ENCODE measurements at places on chromosomes 6 and 20.
A peak's percentile ranks its signal among the peaks of the same experiment; 100 is the strongest.

- H3K27me3 ChIP-seq, result no peaks in the 10 kb centered on the region
- no peaks in the 10 kb centered on the region for H3K36me3 ChIP-seq
- peaks cover 10% of the 10 kb centered on the region for H3K4me1 ChIP-seq
These were observed 2.8 kb downstream of the TNFRSF21 start for GRCh38 chr6:47306887-47307286.

GRCh38 chr6:44425951-44426350, 38.4 kb downstream of the CDC5L start:
- H3K27ac ChIP-seq, result no peak overlapping the region
- peaks cover 4% of the 10 kb centered on the region for H3K4me1 ChIP-seq
- no peak overlapping the region for H3K4me3 ChIP-seq
- H3K27me3 ChIP-seq, result no peaks in the 10 kb centered on the region

DNA sequence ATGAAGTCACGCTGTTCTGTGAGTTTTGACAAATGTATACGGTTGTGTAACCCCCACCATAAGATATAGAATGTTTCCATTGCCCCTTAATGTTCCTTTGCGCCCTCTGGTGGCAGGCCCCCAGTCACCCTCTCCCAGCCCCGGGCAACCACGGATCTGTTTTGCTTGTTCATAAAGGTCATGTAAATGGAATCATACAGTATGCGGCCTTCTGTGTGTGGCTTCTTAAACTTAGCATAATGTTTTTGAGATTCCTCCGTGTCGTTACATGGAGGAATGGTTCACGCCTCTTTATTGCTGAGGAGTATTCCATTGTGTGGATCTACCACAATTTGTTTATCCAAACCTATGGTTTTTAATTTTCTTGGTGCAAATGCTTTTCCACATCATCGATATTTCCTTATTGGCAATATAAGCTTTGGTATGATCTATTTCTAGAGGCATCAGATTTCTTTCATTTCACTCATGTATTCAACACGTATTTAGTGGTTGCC, 28.4 kb downstream of the LYRM2 start:
- no peaks in the 10 kb centered on the region for H3K4me1 ChIP-seq
- no peaks in the 10 kb centered on the region for H3K36me3 ChIP-seq
- H3K27me3 ChIP-seq, result no peaks in the 10 kb centered on the region
- DNase-seq, result no peak
- no peak overlapping the region for H3K27ac ChIP-seq
- H3K4me3 ChIP-seq, result no peak overlapping the region

- DNase-seq, result no peak
- no peak overlapping the region for H3K4me3 ChIP-seq
- H3K27ac ChIP-seq, result peak overlapping the region; percentile 9
- peaks cover 43% of the 10 kb centered on the region for H3K4me1 ChIP-seq
These were observed 23.0 kb upstream of the NFATC2 start for GRCh38 chr20:51565298-51566144.

DNA sequence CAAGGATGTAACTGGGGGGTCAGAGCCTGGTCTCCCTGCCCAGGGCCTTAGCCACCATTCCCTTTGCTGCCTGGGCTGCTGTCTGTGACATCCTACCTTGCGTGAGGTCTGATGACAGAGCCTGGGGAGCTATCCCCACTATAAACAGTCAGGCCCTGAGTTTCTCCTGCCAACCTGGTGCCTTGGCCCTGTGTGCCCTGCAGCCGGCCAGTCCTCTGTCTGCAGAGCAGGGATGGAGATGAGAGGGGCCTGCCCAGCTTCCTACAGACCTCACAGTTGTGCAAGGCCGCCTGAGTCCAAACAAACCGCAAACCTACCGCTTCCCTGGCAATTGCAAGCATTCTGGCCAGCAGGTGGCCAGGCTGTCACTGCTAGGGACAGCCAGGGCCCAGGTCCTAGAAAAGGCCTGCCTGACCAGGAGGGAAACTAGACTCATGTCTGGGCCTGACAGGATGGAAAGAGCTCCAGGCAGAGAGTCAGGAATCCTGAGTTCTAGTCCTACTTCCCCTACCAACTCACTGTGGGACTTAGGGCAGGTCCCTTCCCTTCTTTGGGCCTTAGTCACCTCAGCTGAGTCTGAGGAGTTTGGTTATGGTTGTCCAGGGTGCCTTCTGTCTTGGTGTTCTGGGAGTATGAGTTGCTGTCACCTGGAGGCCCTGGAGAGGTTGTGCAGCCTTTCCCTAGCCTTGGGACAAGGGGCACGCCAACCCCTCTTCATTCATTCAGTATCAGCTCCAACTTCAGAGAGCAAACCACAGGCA, 86.2 kb downstream of the VEGFA start:
- no peaks in the 10 kb centered on the region for H3K36me3 ChIP-seq
- H3K27ac ChIP-seq, result no peak overlapping the region
- no peak for DNase-seq

- peak overlapping the region; percentile 54 for H3K27ac ChIP-seq
- no peaks in the 10 kb centered on the region for H3K36me3 ChIP-seq
- H3K4me3 ChIP-seq, result no peak overlapping the region
- no peak for DNase-seq
- peaks cover 26% of the 10 kb centered on the region for H3K4me1 ChIP-seq
- no peaks in the 10 kb centered on the region for H3K27me3 ChIP-seq
These were observed 67.2 kb upstream of the SNX9 start for GRCh38 chr6:157755746-157756411.

- no peaks in the 10 kb centered on the region for H3K36me3 ChIP-seq
- H3K27ac ChIP-seq, result no peak overlapping the region
- H3K4me3 ChIP-seq, result no peak overlapping the region
- no peaks in the 10 kb centered on the region for H3K27me3 ChIP-seq
- no peaks in the 10 kb centered on the region for H3K4me1 ChIP-seq
- DNase-seq, result peak; percentile 70
These were observed 47.1 kb downstream of the IRF4 start for GRCh38 chr6:438634-439170.

DNA sequence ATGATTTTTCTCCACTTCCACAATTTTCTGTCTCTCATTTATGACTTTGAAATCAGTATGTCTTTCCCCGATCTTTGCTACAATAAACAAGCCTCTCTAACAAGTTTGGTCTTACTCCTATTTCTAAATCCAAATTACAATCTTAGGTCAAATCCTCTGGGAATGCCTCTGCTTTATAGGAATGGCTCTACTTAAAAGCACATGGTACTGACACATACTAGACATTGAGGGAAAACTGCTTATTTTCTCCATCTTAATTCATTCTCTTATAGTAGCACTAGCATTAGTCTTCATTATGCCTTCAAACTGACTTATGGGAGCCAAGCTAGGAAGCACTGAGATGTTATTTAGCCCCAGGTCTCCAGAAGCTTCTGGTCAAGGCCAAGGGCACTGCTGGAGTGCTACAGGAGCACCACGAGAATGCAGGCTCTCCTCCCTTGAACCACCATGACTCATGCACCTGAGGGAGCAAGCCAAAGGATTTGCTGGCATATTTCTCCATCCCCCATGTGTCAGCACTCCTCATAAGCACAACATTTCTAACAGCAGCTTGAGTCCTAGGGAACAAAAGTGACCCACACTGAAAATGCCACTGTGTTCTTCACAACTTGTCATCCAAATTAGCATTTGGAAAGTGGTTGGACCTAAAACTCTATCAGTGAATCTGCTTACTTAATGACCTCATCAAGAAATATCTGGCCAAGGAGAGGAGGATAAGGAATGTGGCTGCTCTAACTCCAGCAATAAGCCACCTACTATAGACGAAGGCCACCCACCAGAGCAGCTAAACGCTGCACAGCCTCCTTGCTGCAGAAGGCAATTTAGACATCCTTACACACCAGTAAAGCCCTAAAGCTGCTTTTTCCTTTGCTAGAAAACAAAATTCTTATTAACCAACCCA, 156.8 kb upstream of the KCNQ5 start:
- H3K27me3 ChIP-seq, result no peaks in the 10 kb centered on the region
- no peaks in the 10 kb centered on the region for H3K36me3 ChIP-seq
- H3K4me1 ChIP-seq, result no peaks in the 10 kb centered on the region
- no peak for DNase-seq
- no peak overlapping the region for H3K27ac ChIP-seq

DNA sequence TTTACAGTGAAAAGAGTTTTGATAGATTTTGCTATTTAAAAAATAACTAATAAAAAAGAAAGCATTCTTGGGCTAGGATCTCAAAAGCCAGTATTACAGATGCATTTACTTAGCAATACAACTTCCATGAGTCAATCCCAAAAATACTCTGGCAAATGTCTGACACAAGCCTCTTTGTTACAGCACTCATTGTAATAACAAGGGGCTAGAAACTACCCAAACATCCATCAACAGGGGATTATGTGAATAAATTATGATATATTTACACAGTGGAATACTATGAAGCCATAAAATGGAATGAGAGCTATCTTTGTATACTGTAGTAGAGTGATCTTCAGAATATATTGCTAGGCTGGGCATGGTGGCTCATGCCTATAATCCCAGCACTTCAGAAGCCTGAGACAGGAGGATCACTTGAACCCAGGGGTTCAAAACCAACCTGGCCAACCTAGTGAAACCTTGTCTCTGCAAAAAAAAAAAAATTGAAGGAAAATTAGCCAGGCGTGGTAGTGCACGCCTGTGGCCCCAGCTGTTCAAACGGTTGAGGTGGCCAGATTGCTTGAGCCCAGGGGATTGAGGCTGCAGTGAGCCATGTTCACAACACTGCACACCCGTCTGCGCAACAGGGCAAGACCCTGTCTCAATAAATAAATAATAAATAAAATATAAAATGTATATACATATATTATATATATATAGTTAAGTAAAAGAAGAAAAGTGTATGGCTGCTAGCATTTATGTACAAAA, 34.7 kb upstream of the TOP1 start:
- peaks cover 9% of the 10 kb centered on the region for H3K4me1 ChIP-seq
- no peak overlapping the region for H3K27ac ChIP-seq
- no peak for DNase-seq

GRCh38 chr6:157438611-157439111, 57.7 kb downstream of the ZDHHC14 start:
- H3K27ac ChIP-seq, result no peak overlapping the region
- peaks cover 28% of the 10 kb centered on the region for H3K4me1 ChIP-seq
- DNase-seq, result no peak
- H3K4me3 ChIP-seq, result no peak overlapping the region
- no peaks in the 10 kb centered on the region for H3K27me3 ChIP-seq

DNA sequence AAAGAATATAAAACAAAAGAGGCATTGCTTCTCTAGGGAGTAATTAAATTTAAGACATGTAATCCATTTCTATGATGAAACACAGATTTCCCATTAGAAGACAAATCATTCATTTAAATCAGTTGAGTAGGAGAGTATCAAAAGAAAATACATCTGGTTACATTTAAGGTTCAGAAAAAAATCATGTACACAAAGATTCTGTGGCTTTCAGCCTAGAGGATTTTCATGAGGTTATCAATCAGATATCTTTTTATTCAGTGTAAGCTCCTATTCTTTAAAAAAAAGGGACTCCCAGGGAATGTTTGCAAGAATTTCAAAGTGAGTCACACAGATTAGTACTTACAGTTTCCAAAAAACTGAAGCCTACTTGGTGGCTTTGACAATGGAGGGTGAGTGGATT, 24.9 kb downstream of the COL21A1 start:
- no peaks in the 10 kb centered on the region for H3K36me3 ChIP-seq
- no peak for DNase-seq
- no peak overlapping the region for H3K27ac ChIP-seq
- H3K27me3 ChIP-seq, result no peaks in the 10 kb centered on the region
- H3K4me1 ChIP-seq, result peaks cover 69% of the 10 kb centered on the region

DNA sequence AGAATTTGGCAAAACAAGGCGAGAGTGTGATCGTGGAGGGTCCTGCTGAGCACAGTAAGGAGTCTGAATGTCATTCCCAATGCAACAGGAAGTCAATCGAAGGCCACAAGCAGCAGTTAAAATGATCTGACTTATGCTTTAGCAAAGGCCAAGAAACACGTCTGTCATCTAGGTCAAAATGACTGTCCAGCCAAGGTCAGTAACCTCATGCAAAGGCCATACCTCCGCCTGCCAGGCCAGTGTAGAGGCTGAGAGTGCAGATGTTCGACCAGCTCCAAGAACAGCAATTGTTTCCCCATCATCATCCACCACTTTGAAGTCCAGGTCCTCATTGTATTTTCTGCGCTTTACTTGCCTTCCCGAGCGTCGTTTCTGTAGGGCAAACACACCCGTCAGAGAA, 105.6 kb downstream of the CHD6 start:
- H3K4me3 ChIP-seq, result no peak overlapping the region
- H3K27me3 ChIP-seq, result no peaks in the 10 kb centered on the region
- peaks cover 5% of the 10 kb centered on the region for H3K36me3 ChIP-seq
- DNase-seq, result no peak
- no peak overlapping the region for H3K27ac ChIP-seq

- H3K36me3 ChIP-seq, result no peaks in the 10 kb centered on the region
- H3K4me1 ChIP-seq, result no peaks in the 10 kb centered on the region
- H3K27ac ChIP-seq, result no peak overlapping the region
- no peak overlapping the region for H3K4me3 ChIP-seq
- no peaks in the 10 kb centered on the region for H3K27me3 ChIP-seq
These were observed 218.6 kb upstream of the UFL1 start for GRCh38 chr6:96302991-96303390.

- no peaks in the 10 kb centered on the region for H3K27me3 ChIP-seq
- no peak for DNase-seq
These were observed 77.8 kb downstream of the TFAP2C start for GRCh38 chr20:56706867-56707360.

GRCh38 chr20:16064989-16065707, 508.1 kb downstream of the KIF16B start:
- no peak overlapping the region for H3K4me3 ChIP-seq
- H3K27me3 ChIP-seq, result no peaks in the 10 kb centered on the region
- no peaks in the 10 kb centered on the region for H3K36me3 ChIP-seq
- no peaks in the 10 kb centered on the region for H3K4me1 ChIP-seq
- DNase-seq, result no peak

DNA sequence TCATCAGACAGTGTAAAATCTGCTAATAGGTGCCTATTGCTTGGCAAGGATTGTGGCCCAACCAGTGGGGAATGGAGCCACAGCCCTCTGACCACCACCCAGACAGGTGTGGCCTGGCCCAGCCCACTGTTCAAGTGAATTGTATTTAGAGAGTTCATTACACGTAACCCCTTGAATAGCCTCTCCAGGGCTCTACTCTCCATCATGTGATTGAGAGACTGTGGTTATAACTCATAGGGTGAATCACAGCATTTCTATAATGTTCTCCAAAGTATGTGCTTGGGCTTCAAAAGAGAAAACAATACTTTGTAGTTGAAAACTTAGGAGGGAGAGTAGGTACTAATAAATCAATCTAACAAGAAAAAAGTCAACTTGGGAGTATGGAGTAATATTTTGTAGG, 38.4 kb downstream of the ALDH8A1 start:
- H3K27ac ChIP-seq, result no peak overlapping the region
- DNase-seq, result no peak
- no peaks in the 10 kb centered on the region for H3K36me3 ChIP-seq
- H3K27me3 ChIP-seq, result no peaks in the 10 kb centered on the region

DNA sequence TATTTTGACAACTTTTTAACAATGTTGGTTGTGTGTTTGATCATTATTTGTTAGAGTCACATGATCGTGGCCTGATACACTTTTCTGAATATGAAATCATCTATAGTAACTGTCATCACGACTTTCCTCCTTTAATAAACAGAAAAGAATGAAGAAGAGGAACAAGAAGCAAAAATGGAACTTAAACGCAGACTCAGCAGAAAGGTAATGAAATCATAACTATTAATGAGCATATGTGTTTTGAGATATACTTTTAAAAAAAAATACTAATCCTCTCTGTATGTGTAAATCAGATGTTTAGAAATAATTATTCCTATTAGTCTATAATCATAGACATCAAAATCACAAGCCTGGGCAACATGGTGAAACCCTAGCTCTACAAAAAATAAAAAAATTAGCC, 60.1 kb upstream of the LTV1 start:
- H3K27ac ChIP-seq, result no peak overlapping the region
- no peak for DNase-seq
- no peaks in the 10 kb centered on the region for H3K4me1 ChIP-seq
- no peaks in the 10 kb centered on the region for H3K27me3 ChIP-seq
- no peaks in the 10 kb centered on the region for H3K36me3 ChIP-seq
